ENCODE measurements at places on chromosomes 12 and 14.

- no peaks in the 10 kb centered on the region for H3K36me3 ChIP-seq
- H3K27me3 ChIP-seq, result no peaks in the 10 kb centered on the region
- no peak overlapping the region for H3K4me3 ChIP-seq
- no peak for DNase-seq
- H3K4me1 ChIP-seq, result no peaks in the 10 kb centered on the region
These were observed 36.5 kb upstream of the FRS2 start for GRCh38 chr12:69433653-69434052.

DNA sequence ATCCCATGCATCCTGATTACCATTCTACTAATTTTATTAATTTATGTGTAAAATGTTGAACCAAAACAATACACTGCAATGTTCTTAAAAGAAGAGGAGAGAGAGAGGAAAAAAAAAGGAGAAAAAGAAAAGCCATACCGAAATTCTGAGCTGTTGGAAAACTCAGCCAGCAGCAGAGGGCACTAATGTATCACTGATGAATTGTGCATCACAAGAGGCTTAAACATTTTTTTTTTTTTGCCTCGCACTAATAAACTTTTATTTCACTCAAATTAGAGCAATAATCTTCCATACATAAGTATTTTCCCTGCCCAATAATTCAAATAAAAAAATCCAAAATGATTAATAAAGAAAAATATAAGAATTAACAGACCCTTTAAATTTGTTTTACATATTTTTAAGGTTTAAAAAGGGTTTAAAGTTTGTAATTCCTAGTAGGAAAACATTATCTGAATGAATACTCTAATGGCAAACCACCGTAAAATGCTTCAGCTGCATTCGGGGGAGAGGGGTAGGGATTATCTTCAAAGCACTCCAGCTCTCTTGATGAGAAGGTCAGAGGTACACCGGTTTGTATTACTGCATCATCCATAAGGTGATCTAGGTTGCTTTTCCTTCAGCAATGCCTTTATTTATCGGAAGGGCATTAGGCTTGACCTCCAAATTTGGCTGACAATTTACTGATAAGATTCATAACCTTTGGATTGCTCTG lies 41.9 kb downstream of the ATP23 start:
- H3K36me3 ChIP-seq, result no peaks in the 10 kb centered on the region
- H3K4me3 ChIP-seq, result no peak overlapping the region
- DNase-seq, result no peak
- peaks cover 37% of the 10 kb centered on the region for H3K27me3 ChIP-seq
- H3K27ac ChIP-seq, result no peak overlapping the region

DNA sequence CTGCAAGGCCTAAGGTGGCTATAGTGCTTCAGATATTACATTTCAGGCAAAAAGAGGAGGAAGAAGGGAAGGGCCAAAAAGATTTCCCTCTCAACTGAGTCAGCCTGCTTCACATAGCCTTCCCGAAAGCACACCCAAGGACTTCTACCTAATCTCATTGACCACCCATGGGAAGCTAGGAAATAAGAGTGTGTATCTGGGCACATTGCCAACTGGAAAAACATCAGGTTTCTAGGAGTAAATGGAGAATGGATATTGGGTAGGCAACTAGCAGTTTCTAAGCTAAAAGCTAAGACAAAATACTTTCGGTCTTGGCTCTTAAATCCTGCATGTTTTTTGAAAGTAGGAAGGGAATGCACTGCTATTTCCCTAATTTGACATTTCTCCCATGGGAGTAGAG lies 221.7 kb upstream of the GRIP1 start:
- H3K4me1 ChIP-seq, result peaks cover 13% of the 10 kb centered on the region
- no peak overlapping the region for H3K4me3 ChIP-seq
- peak overlapping the region; percentile 3 for H3K27ac ChIP-seq
- DNase-seq, result no peak

DNA sequence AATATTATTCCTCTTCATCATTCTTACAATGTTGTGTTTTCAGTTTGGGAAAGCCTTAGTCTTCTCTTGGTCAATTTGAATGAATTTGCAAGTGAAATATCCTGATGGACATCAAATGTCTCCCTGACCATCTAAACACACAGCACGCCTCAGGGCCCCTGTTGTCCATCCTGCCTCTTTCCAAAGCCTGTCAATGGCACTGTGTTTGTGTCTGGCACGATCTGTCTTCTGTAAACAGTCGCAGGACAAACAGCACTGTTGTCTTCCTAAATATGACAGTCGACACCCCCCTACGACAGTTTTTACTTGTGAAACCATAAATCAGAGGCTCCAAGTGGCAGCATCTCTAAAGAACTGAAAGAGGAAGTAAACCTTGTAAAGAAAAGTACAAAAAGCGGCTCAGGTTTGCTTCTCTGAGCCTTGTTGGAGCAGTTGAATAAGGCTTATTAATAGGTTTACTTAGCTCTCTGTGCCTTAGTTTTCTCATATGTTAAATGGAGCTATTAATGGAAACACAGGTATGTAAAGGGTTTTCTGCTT lies 285.8 kb downstream of the NRXN3 start:
- H3K27me3 ChIP-seq, result no peaks in the 10 kb centered on the region
- H3K36me3 ChIP-seq, result no peaks in the 10 kb centered on the region
- no peak for DNase-seq
- H3K27ac ChIP-seq, result no peak overlapping the region
- no peak overlapping the region for H3K4me3 ChIP-seq

GRCh38 chr12:109389146-109389545 lies 41.4 kb downstream of the MYO1H start:
- H3K27ac ChIP-seq, result no peak overlapping the region
- H3K36me3 ChIP-seq, result no peaks in the 10 kb centered on the region
- DNase-seq, result no peak
- H3K4me1 ChIP-seq, result peaks cover 4% of the 10 kb centered on the region
- no peak overlapping the region for H3K4me3 ChIP-seq
- H3K27me3 ChIP-seq, result peaks cover 65% of the 10 kb centered on the region

- H3K27me3 ChIP-seq, result no peaks in the 10 kb centered on the region
- no peak for DNase-seq
- no peak overlapping the region for H3K27ac ChIP-seq
- no peaks in the 10 kb centered on the region for H3K4me1 ChIP-seq
These were observed 135.1 kb upstream of the SEL1L start for GRCh38 chr14:81668626-81669274.

GRCh38 chr14:99395909-99396530 lies 84.6 kb downstream of the SETD3 start:
- H3K4me3 ChIP-seq, result peak overlapping the region; percentile 19
- no peaks in the 10 kb centered on the region for H3K27me3 ChIP-seq
- H3K36me3 ChIP-seq, result peaks cover 31% of the 10 kb centered on the region
- peak; percentile 11 for DNase-seq
- peak overlapping the region; percentile 46 for H3K27ac ChIP-seq
- no peaks in the 10 kb centered on the region for H3K4me1 ChIP-seq

DNA sequence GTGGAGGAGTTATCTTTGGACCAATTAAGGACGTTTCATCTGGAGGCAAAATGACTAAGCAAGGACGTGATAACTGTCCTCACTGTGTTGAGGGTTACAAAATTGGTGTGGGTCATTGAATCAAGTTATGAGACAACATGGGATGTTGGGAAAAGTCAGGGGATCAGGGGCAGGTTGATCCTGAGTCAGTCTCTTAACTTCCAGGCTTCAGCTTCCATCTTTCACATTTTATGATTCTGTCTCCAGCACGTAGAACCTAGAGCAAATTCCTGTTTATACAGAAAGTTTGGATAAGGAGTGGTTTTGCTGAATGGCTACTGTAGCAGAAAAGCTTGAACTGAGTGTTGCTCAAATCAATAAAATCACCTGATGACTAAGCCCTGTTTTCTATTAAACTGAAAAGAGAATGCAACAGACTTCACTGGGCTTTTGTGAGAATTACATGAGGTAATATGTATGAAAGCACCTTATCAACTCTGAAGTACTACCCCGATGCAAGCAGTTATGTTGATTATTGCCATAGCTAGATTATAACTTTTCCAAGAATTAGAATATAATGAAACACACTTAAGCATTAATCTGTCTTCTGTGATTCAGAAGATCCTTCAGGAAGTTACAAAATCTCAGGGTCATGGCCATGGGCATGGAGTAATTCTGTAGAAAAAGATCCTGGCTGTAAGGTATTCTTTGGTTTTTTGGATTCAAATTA lies 184.8 kb downstream of the ETV6 start:
- peak overlapping the region; percentile 86 for H3K27ac ChIP-seq
- H3K4me1 ChIP-seq, result peaks cover 3% of the 10 kb centered on the region
- H3K4me3 ChIP-seq, result no peak overlapping the region
- no peak for DNase-seq

DNA sequence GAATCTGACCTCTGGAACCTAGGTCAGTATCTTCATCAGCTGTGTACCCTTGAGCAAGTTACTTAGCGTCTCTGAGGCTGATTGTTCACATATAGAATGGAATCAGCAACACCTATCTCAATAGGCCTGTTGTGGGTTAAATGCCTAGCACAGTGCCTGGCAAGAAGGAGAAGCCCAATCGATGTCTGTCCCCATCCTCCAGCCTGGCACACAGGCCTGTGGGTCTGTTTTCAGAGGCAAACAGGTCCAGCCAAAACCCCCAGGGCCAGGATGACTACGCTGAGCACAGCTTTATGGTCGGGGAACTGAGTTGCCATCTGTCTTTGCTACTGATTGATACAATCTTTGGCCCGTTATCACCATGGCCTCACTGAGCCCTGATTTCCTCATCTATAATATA lies 89.2 kb downstream of the NUAK1 start:
- no peaks in the 10 kb centered on the region for H3K4me1 ChIP-seq
- peaks cover 25% of the 10 kb centered on the region for H3K27me3 ChIP-seq
- H3K36me3 ChIP-seq, result no peaks in the 10 kb centered on the region
- H3K27ac ChIP-seq, result no peak overlapping the region
- no peak overlapping the region for H3K4me3 ChIP-seq
- DNase-seq, result no peak

- H3K27me3 ChIP-seq, result no peaks in the 10 kb centered on the region
- H3K27ac ChIP-seq, result no peak overlapping the region
- no peaks in the 10 kb centered on the region for H3K4me1 ChIP-seq
- no peak overlapping the region for H3K4me3 ChIP-seq
- H3K36me3 ChIP-seq, result no peaks in the 10 kb centered on the region
- DNase-seq, result no peak
These were observed 43.9 kb downstream of the TTC9 start for GRCh38 chr14:70685474-70686197.

DNA sequence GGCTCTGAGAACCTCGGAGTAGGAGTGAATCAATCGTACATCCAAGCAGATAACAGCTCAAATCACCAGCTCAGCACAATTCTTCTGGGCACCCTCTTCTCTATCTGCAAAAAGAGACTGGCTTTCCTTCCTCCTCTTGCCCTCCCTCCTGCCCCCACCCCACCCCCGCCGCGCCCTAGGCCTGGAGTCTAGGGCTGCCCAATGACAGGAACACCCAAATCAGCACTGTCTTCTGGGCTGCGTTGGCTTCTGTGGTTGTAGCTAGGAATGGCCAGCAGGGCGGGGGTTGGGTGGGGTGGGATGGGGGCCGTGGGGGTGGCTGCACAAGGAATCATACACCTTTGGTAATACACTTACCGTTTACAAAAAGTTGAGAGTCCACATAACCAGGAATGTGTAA lies 28.0 kb upstream of the TMCC3 start:
- DNase-seq, result no peak
- H3K4me1 ChIP-seq, result peaks cover 35% of the 10 kb centered on the region
- H3K36me3 ChIP-seq, result peaks cover 7% of the 10 kb centered on the region
- no peak overlapping the region for H3K27ac ChIP-seq
- no peaks in the 10 kb centered on the region for H3K27me3 ChIP-seq

DNA sequence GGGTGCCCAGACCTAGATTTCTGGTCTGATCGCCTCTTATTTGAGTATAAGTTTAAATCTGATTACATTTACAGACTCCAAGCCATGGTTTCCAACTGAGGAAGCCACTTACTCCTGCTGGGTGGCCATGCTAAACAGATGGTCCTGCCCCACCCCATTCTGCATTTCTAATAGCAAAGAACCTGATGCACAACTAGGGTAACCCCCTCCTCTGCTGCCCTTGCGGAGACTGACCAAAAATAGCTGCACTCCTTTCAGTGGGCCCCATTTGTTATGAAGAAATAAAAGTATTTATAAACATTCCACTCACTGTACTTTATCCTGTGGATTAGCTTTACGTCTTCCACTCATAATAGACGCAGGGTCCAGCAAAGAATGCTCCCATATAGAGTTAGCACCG lies 6.8 kb downstream of the GIT2 start:
- DNase-seq, result no peak
- no peaks in the 10 kb centered on the region for H3K27me3 ChIP-seq
- peaks cover 9% of the 10 kb centered on the region for H3K4me1 ChIP-seq
- no peak overlapping the region for H3K4me3 ChIP-seq
- peaks cover 70% of the 10 kb centered on the region for H3K36me3 ChIP-seq

- H3K27ac ChIP-seq, result peak overlapping the region; percentile 45
- H3K27me3 ChIP-seq, result no peaks in the 10 kb centered on the region
- H3K36me3 ChIP-seq, result peaks cover 32% of the 10 kb centered on the region
- H3K4me3 ChIP-seq, result no peak overlapping the region
- peaks cover 38% of the 10 kb centered on the region for H3K4me1 ChIP-seq
- DNase-seq, result no peak
These were observed 118.6 kb downstream of the PLXNC1 start for GRCh38 chr12:94266796-94267536.

- H3K36me3 ChIP-seq, result peaks cover 26% of the 10 kb centered on the region
- peak overlapping the region; percentile 100 for H3K27ac ChIP-seq
- H3K4me3 ChIP-seq, result peak overlapping the region; percentile 95
- peak; percentile 43 for DNase-seq
- peaks cover 28% of the 10 kb centered on the region for H3K4me1 ChIP-seq
These were observed 43.9 kb upstream of the FBRSL1 start for GRCh38 chr12:132445884-132446632.

All from effector memory CD8-positive, alpha-beta T cell (primary cell).